ENCODE measurements at places on chromosomes 4 and X. TPM values are rescaled to one million over a fixed set of nuclear protein-coding genes. Genes with fewer than 3 reads are reported as not detected.

DNA sequence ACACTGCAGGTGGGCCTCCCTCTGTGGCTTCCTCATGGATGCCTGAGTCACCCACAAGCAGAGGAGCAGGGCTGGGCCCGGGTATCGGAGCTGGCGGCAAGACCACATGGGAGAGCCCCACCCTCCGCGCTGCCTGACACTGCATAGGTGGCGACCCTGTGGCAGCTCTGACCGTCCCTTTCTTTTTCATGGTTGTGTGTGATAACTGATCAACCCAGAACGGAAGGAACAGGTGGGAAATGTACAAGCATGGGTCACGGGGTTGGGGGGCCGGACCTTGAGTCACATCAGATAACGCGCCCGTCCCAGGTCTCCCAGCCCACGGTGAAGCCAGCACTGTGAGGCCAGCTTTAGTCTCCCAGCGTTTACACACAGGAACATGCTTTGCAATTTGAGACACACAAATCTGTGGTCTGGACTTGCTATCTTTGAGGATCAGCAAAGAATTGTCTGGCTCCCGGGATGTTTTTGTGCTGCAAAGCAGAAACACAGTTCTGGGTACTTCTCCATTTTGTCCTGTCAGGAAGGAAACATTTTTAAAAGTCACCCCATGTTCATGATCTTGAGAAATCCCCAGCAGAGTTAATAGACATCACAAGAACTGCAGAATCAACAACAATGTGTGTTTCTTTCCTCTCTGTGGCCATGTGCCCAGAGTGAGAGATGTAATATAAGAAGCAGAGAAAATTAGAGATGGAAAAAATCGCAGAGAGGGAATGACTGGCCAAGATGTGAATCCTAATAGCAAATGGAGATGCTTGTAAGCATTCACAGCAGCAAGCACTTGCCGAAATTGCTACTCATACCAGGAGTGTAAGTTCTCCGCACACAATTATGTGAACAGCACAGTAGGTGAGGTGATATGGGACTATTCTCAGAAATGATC lies 70.1 kb upstream of the CBR4 start:
- DNase-seq: peak; percentile 57

DNA sequence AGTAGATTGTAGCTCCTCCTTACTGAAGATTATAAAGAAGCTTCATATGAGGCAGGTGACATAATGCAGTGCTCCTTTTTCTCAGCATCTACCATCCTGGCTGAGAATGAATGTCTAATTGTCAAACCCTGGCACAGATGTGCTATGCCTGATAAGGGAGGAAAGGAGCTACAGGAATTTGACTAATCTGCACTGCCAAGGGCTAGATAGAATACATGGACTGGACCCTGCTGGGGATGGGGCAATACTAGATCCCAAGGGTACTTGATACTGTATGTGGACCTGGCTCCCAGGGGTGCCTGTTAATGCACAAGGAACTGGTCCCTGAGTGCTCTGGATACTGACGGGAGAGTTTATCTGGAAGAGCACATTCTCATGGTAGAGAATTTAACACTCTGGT lies 362.2 kb upstream of the EMCN start:
- DNase-seq: no peak

GRCh38 chr4:183321516-183321915 lies 710 bp downstream of the CLDN24 start:
- DNase-seq: no peak

DNA sequence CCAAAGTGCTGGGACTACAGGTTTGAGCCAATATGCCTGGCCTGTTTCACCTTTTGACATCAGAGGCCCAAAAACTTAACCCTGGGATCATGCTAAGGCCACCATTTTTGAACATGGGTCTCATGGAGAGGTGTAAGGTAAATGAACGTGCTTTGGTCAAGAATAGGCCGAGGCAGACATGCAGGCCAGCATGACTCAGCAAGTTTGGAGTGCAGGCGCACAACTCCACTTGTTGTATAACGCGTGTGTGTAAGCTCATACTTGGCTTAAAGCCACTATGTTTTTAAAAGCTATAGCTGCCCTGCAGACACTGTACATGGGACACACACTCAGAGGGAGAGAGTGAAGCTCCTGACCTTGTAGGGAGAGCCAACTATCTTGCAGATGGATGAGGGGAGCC lies 43.8 kb upstream of the HPSE start:
- no peak for DNase-seq

GRCh38 chr4:149961876-149962597 lies 116.2 kb upstream of the DCLK2 start:
- no peak for DNase-seq

DNA sequence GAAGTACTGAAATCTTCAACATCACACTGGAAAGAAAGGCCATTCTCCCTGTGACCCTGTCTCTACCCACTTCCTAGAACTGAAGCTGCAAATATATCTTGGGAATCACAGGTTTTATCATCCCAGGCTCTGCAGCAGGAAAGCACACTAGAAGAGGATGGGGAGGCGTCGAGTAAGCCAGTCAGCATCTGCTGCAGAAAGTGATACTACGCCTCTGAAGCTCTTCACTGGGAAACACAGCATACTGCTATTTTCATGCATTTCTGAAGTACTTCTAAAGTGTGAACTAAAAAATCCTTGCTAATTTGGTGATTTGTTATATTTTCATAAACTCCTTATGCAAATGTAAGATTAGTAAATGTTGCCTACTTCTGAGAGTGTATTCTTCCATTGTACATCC lies 29.1 kb downstream of the RAB33B start:
- DNase-seq: no peak

DNA sequence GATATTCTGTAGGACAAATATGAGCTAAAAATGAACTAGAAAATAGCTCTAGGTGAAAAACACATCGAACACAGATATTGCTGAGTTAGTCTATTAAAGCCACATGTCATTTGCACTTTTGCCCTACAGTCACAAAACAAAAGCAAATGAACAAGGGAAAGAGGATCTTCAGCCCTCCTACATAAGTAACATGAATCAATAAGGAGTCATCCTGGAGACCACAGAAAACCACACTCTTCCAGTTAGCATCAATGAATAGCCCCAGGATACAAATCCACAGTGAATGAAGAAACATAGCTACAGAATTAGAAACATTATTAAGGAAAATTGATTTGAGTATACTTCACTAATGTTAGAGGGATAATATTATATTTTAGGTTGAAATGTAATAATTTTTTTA lies 311.4 kb downstream of the MAPK10 start:
- DNase-seq: no peak

GRCh38 chrX:9681422-9681821 lies 84.2 kb downstream of the GPR143 start:
- no peak for DNase-seq

- DNase-seq: no peak
Observed at GRCh38 chr4:182736207-182736606, 181.0 kb downstream of the DCTD start.

SPANXN3 gene
- total RNA-seq: not detected

Measured in upper lobe of left lung (tissue), 6 donors.